ENCODE measurements at places on chromosomes 1 and 21.
A peak's percentile ranks its signal among the peaks of the same experiment; 100 is the strongest.

DNA sequence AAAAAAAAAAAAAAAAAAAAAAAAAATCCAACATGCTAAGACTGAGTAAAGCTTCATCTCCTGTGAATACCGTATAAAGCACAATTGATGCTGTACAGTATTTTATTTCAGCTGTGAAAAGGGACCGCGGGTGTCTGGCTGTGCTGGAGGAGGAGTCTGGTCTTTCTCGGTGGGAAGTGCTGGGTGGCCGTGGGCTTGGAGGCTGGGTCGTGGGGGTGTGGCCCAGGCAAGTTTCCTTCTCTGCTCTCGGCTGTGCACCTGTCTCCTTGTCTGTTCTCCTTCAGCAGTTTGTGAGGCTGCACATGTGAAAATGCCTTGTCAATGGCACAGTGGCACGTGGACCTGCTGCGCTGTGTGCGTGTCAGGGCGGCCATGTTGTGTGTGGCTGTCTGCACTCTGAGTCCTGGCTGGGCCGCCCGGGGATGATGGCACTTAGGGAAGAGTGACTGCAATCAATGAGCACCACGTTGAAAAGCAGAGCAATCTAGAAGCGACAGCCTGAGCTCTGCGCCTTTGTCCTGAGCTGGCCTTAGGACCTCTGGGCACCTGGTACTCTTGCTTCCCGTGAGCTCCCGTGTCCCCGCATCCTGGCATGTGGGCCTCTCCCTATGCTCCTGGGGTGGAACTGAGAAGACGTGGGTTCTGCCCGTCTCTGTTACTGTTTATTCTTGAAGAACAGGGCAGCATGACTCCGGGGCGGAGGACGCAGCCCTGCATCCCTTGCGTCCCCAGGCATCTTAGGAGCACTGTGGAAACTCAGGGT, 14.5 kb downstream of the AGPAT3 start:
- no peak for DNase-seq

- peak; percentile 24 for DNase-seq
These were observed 130.2 kb upstream of the ATP1B1 start for GRCh38 chr1:168976267-168976666.

DNA sequence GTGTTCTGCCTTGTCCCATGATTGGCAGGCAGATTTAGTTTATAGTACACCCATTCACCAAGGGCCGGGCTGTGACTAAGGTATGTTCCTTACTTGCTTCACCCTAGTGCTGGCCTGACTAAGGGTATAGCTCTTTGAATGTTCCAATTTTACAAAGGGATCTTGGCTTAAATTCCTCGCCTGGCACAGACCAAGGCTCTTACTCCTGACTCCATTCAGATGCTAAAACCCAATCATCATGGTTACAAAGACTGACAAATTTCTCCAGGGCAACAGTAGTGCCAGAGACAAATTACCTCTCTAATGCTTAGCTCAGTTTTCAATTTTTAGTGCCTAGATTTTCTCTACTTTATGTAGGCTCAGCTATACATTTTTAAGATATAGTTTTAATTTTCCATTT, 11.5 kb upstream of the C1orf53 start:
- DNase-seq = no peak

DNA sequence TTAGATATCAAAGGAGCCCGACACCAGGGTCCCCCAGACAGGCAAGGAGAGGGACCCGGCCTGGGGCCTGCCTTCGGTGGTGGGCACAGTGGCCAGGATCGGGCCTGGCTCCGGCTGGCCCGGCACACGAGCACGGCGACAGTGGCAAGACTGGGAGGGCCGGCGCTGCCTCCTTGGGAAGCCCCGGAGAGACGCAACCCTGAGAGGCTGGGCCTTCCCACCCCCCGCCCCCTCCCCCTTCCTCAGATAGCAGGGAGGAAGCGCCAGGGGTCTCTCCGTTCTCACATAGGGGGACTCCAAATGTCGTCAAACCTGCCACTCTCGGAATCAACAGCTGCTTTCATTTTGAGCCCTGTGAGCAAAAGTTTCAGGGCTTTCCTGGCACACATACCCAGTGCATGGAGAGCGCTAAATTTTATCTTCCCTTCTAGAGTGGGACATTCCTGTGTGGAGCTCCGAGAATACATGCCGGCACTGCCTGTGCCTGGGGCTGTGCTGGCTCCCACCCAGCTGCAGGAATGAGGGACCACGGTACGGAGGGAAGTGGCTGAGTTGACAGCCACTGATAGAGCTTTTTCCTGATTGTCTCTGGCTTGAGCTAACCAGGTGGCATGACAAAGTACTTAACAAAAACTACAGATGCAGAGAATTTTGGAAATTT, 62.4 kb downstream of the CD247 start:
- DNase-seq = peak; percentile 44

GRCh38 chr1:84803604-84804003, 89.4 kb downstream of the LPAR3 start:
- no peak for DNase-seq

GRCh38 chr1:59063501-59063900, 233.4 kb upstream of the FGGY start:
- DNase-seq = peak; percentile 11

DNA sequence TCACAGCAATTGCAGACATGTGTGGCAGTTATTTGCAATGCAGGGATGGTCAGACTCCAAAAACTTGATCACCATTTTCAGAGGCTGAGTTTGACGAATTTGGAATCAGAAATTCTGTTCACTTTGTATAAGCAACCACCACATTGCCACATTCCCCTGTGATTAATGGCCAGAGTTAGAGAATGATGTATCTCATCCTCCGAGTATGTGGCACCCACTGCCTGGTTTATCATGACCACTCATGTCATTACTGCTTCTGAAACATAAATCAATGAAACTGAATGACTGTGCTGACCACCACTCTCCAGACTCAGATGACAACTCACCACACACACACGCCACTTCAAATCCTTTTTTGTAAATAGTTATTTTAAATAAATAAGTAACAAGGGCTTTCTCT, 66.6 kb upstream of the CACHD1 start:
- no peak for DNase-seq

Measured in NCI-H69 (cell line).